CD4-positive, alpha-beta T cell (primary cell): ENCODE measurements at places on chromosomes 7 and 10.

DNA sequence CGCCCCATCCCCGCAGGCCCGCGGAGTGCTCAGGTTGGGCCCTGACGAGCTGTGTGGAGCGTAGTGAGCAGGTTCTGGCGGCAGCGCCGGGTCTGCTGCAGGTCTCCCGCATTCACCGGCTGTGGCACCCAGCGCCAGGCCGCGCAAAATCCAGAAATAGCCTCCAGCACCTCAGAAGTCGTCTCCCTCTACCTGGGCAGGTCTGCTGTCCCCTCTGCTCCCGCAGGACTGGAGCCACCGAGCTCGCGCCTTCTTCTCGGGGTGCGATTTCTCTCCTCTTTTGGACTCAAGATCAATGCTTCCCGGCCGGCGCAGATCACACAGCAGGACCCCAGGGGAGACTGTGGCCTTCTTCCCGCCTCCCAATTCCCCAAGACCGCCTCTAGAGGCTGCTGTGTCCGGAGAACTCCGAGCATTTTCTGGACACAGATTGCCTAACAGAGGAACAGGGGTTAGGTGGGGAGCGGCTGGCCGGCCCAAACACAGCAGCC is 8.4 kb downstream of the TLX1 start:
- DNase-seq, result no peak

DNA sequence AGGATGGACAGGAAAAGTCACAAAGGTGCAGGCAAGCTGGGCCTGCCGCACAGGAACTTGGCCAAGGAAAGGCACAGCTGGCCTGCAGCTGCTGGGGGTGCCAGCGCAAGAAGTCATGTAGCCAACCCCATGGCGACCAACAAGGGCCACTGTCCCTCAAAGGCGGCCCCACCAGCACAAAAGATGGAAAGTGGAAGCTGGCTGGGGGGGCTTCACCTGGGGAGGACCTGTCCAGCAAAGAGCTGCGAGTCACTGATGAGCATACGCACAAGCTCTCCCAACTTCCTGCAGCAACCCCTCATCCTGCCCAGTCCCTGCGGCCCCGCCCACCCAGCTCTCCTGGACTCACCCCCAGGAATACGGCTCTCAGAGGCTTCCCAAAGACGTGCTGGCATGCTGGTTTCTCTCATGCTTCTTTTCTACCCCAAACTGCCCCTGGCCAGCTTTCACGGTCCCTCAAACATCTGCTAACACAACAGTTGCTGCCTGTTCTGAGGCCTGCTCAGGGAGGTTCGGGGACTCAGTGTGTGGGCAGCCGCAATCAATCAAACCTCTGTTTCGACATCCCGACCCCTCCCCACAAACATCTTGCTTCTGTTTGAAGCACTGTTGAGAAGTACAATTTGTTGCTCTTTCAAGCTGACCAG is 67.6 kb downstream of the FAM53B start:
- no peak for DNase-seq

- no peak for DNase-seq
Observed at GRCh38 chr10:28326516-28327490, 23.9 kb upstream of the MPP7 start.

- no peak for DNase-seq
Observed at GRCh38 chr10:95531058-95531809, 29.9 kb downstream of the SORBS1 start.

DNA sequence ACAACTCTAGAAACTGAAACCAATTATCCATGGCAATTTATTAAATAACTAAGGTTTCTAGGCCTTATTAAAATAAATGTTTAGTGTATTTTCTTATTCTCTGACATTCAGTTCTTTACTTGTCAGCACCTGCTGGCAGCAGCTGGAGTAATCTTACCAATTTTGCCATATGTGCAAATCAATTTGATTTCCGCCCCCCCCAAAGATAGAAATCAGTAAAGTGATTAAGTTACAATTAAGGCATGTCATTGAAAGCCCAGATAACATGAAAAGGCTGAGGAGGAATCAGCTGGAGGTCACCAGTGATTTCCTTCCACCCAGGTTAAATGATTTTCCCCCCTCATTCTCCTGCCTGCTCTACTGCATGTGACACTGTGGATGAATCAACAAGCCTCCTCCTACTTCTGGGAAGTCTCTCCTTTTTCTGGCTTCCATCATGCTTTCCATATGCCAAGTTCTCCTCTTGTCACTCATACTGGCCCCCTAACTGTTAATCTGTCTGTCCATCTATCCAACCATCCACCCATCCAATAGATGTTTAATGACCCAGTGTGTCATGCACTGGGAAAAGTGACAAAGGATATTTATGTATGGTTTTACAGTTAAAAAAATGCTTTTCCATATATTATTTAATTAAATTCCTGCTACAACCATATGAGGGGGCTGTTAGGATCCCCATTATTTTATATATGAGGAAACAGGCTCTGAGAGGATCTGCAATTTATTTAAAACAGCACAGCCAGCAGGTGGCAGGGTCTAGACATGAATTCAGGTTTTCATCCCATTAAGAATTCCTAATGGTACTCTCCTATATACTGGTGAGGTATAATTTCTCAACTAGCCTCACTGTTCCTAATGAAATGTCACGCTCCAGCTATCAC is 116.5 kb downstream of the ATXN7L1 start:
- DNase-seq, result no peak

GRCh38 chr10:19629567-19629966 is 186.7 kb upstream of the PLXDC2 start:
- DNase-seq, result no peak

GRCh38 chr10:121154846-121155245 is 303.7 kb downstream of the WDR11 start:
- no peak for DNase-seq

DNA sequence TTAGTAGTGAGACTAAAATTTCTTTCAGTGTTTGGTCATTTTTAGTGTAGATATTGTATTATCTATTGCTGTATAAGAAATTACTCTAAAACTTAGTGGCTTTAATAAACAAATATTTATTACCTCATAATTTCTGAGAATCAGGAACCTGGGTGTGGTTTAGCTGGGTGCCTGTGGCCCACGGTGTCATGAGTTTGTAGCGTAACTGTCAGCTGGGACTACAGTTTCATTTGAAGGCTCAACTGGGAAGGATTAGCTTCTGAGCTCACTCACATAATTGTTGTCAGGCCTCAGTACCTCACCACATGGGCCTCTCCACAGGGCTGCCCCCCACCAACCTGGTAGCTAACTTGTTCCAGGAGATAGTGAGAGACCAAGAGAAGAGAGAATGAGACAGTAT is 98.5 kb downstream of the SRI start:
- DNase-seq, result no peak

- no peak for DNase-seq
Observed at GRCh38 chr7:138510003-138510402, 49.9 kb downstream of the TRIM24 start.

GRCh38 chr10:71527135-71527534 is 130.4 kb downstream of the CDH23 start:
- no peak for DNase-seq

- no peak for DNase-seq
Observed at GRCh38 chr7:20172736-20173334, 44.3 kb downstream of the MACC1 start.

DNA sequence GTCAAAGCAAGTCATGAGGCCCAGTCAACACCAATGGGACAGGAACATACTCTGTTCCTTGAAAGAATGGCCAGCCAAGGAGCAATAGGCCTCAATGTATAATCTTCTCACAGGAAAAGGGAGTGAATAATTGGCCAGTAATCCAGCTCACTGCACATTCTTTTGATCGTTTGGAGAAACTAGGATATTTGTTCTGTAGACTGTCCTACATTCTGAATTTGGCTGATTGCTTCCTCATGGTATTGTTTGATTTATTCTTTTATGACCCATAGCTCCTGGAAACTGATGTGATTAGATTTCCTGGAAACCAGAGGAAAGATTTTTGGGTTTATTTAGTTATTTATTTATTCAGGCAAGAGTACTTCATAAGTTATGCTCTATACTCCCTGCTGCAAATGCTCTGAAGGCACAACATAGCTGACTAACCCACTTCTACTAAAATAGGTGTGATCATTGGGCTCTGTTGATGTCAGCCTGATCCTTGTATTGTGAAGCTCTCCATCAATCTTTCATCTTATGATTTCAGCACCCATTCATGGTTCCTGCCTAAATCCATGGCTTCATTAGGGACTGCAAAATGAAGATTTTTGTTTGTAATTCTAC is 745.2 kb downstream of the SUGCT start:
- DNase-seq, result no peak

GRCh38 chr7:70893971-70894715 is 237.8 kb upstream of the GALNT17 start:
- DNase-seq, result no peak
